ENCODE measurements at places on chromosomes 7 and 10.

GRCh38 chr10:127243490-127244272, 47.3 kb upstream of the INSYN2A start:
- DNase-seq: peak; percentile 51

DNA sequence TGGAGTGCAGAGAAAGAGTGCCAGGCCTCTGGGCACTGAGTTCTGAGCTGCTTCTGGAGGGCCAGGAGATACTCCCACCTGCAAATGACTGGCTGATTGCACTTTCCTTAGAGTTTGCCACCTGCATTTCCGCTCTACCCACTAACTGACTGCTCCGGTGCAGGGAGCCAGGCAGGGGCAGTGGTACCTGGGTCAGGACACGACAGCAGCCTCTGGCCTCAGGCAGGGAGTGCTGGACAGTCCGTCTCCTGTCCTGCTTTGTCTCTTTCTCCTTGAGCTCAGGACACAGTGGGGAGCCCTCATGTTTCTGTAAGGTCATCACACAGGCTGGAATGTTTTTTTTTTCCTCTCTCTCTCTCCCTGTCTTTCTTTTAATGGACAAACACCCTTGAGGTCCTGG, 252.0 kb downstream of the DPP6 start:
- no peak for DNase-seq

DNA sequence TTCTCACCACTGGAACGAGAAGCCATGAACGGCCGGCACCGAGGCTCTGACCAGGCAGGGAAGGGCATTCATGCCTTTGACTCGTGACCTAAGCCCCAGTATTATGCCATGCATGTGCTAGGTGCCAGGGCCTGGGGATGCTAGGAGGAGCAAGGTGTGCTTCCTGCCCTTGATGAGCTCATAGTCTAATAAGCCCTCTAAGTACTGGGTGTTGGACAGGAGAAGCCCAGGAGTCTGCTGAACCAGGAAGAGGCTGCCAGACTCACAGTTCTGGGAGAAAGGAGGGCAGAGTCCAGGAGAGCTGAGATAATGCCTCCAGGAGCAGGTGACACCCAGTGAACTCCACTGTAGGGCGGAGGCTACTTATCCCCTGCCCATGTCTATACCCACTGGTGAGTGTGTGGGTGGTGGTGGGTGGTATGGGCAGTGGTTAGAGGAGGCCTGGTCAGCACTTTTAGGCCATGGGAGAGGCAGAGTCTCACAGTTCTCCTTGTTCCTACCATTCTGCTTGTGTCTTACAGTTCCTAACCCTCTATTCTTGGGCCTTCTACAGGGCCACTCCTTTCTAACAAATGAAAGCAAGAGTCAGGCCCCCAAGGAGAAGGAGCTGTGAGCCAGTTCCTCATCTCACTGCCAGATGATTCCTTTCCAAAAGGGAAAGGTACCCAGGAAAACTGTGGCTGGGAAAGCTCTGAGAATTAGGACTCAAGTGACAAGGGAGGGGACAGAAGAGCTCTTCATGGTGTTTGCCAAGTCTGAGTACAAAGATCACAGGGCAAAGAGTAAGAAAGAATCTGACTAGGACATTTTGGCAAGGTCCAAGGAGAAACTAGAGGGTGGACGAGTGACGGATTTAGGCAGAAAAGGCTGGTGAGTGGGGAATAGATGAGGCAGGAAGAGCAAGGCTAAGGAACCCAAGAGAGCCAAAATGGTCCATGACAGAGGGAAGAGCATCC, 3.6 kb upstream of the MXI1 start:
- no peak for DNase-seq

GRCh38 chr7:98238976-98239375, 13.1 kb downstream of the TECPR1 start:
- peak; percentile 59 for DNase-seq

GRCh38 chr10:125961743-125962142, 65.4 kb downstream of the FANK1 start:
- no peak for DNase-seq

- no peak for DNase-seq
Measured at GRCh38 chr10:123942114-123942861, 50.7 kb upstream of the CPXM2 start.

DNA sequence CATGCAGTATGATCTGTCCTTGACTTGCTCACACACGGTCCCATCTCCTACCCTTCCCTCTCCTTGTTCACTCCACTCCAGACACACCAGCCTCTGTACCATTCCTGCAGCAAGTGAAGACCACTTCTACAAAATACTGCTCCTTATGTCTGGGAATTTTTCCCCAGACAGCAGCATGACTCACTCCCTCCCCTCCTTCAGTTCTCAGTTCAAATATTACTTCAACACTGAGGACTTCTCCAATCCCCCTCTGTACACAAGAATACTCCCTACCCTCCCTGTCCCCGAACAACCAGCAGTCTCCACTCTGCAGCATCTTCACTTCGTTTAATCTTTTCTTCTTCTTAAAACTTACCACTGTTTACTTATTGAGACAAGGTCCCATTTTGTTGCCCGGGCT, 474.0 kb downstream of the GPAM start:
- DNase-seq: peak; percentile 29

DNA sequence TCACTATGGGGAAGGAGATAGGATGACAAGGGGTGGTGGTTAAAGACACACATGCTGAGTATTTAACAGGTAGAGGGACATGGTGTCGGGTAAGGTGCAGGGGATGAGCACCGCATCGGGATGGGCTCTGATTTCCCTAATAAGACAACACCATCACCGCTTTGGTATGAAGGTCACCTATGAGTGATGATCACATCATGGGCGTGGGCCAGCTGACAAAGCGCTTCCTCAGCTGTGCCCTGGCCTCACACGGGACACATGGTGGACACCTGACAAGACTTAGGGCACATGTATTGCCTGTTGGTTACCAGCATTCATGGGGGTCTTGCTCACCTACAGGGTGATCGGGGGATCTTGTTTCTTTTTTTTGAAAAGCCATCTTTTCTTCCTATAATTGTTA, 12.8 kb downstream of the C7orf57 start:
- DNase-seq: no peak

DNA sequence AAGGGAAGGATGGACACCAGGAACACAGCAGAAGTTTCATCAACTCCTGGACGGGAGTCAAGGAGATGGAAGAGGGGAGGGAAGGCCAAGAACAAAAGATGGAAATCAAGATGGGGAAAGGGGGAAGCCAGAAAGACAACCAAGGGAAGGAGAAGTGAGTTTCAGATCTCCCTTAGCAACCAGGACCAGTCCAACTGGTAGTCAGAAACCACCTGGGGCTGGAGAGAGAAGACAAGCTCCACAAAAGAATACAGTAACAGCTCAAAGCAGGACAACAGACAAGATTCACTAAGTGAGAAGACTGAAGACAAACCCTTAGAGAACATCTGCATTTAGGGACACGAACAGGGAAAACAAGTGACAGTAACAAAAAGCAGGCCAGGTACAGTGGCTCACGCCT, 30.6 kb downstream of the CDCA7L start:
- DNase-seq: no peak

GRCh38 chr7:46357290-46357689, 436.2 kb upstream of the IGFBP3 start:
- no peak for DNase-seq

DNA sequence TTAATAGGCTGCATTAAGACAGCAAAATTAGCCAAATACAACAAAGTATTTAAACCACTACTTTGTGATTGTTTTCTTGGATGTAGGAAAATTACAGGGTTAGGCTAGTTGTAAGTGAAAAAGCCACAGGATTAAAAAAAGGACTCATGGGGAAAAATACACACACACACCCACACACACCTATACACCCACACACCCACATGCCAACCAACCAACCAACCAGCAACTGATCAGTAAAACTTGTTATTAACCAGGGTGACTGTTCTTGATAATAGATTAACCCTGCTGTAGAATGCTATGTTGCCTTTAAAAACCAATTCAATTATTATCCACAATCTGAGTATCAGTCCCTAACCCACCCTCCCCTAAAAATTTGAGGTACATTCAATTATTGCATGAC, 49.0 kb downstream of the MTPN start:
- no peak for DNase-seq
